Urothelium cell line (cell line): ENCODE measurements at places on chromosomes 2 and 18.

- no peak for DNase-seq
These were observed 148.3 kb downstream of the AQP4 start for GRCh38 chr18:26717123-26717719.

GRCh38 chr2:98914713-98915580 lies 21.1 kb downstream of the CRACDL start:
- DNase-seq: no peak

DNA sequence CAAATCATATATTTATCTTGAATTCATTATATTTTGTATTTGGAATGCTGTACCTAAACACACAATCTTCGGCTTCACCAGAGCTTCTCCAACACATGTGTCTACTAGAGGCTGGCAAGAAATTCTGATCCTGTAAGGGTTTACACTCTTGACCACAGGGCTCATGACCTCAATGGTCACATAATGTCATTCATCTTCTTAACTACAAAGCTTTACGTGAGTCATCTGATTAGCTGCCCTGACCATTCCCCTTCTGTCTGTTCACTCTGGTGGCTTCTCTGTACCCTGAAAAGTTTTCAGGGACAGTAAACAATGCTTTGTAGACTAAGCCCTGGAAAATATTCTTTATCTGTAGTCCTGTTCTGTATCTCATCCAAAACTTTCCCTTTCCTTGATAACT lies 423.9 kb downstream of the CMPK2 start:
- DNase-seq: no peak

DNA sequence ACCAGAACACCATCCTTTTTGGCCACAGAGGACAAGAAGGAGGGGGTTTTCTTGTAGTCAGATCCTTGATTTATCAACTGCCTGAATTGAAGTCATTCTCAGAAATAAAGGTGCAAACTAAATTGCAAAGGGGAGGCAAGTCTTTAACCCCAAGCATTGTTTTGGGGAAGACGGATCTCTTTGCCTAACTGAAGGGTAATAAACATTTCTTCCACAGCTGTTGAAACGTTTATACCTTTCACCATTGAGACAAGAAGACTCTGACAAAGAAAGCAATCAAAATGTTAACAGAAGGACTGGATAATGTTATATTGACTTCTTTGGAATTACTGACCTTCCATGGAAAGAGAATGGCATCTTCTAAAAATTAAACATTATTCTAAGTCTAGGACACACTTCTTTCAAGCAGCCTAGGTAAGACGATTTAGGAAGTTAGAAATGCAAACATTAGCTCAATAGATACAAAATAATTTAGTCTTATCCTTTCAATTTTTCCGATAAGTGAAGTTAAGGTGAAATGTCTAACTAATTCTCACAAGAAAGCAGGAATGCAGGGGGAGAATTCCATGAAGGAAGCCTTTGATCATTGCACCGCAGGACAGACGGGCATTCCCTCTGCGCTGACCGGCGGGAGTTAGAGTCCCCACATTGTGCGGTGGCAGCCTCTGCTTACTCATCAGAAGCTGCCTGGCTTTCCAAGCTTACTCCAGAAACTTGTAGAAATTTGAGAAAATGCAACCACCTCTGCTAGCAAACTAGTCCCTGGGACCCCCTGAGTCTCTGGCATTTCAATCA lies 69.4 kb upstream of the COPS8 start:
- DNase-seq: no peak

GRCh38 chr2:136008205-136008865 lies 22.9 kb upstream of the DARS1 start:
- DNase-seq: no peak

DNA sequence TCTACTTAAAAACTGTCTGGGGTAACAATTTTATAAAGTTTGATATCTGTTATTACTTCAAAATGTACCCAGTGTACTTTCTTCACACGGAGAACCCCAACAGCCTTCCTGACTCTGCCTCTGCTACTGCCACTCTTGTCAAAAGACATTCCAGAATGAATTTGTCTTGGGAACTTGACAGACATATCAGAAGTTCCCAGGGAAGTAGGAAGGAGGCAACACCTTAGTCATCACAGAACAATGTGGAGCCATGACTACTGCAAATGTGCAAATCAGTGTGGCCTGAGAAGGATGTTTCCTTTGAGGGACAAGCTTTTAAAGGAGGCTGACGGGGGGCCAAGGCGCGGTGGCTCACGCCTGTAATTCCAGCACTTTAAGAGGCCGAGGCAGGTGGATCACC lies 133.8 kb upstream of the RNF152 start:
- peak; percentile 25 for DNase-seq

DNA sequence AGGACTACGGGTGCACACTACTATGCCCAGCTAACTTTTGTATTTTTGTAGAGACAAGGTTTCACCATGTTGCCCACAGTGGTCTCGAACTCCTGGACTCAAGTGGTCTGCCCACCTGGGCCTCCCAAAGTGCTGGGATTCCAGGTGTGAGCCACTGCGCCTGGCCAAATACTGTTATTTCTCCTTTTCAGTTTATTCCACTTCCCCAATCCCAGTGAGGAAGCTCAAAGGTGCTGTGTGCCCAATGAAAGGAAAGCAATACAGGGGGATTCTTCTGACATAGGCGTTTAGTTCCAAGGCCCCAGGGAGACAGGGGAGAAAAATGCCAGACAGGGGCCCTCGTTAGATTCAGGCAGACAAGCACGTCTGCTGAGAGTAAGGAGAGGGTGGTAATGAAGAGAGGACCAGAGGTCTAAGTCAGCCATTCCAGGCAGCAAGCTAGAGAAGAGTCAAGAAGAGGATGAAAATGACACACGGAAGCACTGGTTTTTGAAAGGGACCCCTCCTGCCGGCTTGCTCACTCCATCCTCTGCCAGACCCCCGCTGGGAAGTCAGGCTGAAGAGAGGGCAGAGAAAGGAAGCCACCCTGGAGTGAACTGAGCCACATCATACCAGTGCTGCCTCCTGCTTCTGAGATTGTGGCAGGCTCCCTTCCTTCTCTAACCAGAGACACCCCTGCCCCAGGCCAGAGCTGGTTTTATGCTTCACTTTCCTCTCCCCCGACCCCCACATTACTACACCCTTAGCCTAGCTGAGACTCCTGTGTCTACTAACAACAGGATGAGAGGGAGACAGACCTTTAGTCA lies 6.7 kb downstream of the INO80C start:
- no peak for DNase-seq

DNA sequence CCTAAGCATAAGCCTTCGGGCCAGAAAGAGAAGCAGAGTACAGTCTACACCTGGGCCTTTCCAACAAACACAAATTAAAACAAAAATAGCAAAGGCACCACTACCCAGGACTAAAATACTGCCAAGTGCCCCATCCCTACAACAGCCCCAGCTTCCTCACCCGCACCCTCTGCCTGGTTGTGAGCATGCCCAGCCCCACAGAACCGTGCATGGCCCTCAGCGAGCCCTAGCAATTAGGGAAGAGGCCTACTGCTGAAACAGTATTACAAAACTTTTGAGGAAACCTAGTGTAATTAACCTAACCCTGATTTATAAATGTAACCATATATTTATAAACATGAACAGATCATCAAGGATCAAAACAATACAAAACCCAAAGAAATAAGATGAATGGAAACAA lies 44.2 kb downstream of the FARSB start:
- no peak for DNase-seq

DNA sequence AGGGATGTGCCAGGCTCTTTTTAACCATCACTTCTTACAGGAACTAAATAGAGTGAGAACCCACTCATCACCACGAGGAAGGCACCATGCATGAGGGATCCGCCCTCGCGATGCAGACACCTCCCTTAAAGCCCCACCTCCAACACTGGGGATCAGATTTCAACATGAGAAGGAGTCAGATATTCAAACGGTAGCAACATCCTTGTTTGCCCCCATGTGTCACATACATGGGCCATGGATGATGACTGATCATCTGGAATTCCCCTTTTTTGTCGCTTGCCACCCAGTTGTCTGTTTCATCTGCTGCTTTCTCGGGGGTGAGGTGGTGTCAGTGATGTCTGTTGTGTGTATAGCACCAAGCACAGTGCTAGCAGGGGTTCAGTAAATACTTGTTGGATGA lies 57.9 kb downstream of the NCK2 start:
- DNase-seq: no peak

GRCh38 chr2:136052369-136053362 lies 65.3 kb downstream of the CXCR4 start:
- no peak for DNase-seq

DNA sequence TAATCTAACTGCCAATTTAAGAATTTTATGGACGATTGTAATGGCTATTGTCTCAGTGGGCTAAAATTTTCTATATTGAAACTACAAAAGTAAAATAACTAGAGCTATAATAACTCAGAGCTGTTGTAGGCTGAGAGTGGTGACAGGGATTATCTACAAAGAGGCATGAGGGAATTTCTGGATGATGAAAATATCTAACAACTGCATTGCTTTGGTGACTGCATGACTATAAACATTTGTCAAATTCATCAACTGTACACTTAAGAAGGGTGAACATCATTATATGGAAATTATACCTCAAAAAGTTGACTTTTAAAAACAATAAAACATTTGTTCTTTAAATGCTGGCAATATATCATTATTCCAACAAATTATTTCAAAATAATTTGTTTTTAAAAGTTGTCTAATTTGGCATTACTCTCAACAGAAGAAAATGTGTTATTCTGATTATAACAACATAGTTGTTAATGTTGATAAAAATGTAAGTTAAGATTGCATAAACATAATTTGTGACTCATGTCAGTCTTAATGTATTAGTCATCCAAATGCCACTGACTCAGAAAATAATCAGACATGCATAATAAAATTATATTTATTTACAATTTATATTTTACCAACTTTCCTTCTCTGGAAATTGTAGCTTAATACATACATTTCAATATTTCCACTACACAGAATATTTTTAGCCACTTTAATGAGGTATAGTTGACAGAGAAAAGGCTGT lies 865.1 kb upstream of the VRK2 start:
- DNase-seq: no peak

GRCh38 chr18:3081584-3081991 lies 68.6 kb upstream of the LPIN2 start:
- no peak for DNase-seq

GRCh38 chr2:198698230-198698629 lies 759.5 kb downstream of the SATB2 start:
- no peak for DNase-seq

DNA sequence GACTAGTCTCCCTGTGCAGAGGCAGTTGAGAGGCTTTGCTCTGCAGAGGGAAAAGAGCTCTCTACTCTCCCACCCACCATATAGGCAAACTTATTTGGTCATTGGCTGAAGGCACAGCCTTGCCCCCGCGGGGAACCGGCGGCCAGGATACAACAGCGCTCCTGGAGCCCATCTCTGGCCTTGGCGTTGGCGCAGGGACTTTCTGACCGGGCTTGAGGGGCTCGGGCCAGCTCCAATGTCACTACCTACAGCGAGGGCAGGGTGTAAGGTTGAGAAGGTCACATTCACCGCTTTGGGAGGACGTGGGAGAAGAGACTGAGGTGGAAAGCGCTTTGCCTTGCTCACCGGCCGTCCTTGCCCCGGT lies 2.2 kb downstream of the ONECUT2 start:
- peak; percentile 20 for DNase-seq

GRCh38 chr2:176002688-176003210 lies 682 bp upstream of the LNPK start:
- DNase-seq: peak; percentile 32

GRCh38 chr2:85001595-85001994 lies 30.6 kb downstream of the KCMF1 start:
- no peak for DNase-seq

DNA sequence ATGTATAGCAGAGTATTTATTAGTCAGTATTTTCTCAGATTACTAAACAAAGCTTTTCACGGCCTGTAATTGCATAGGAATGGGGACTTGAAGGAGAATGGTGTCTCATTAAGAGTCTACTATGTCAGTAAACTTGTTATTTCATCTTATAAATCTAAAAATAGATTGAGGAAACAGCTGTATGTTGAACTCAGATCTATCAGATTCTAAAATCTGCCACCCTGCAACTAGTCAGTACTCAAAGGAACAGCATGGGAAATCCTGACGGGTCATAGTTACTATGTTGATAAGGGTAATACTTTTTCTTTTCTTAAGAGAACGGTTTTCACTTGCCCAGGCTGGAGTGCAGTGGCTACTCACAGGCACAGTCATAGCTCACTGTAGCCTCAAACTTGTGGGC lies 70.2 kb upstream of the EMILIN2 start:
- DNase-seq: no peak

DNA sequence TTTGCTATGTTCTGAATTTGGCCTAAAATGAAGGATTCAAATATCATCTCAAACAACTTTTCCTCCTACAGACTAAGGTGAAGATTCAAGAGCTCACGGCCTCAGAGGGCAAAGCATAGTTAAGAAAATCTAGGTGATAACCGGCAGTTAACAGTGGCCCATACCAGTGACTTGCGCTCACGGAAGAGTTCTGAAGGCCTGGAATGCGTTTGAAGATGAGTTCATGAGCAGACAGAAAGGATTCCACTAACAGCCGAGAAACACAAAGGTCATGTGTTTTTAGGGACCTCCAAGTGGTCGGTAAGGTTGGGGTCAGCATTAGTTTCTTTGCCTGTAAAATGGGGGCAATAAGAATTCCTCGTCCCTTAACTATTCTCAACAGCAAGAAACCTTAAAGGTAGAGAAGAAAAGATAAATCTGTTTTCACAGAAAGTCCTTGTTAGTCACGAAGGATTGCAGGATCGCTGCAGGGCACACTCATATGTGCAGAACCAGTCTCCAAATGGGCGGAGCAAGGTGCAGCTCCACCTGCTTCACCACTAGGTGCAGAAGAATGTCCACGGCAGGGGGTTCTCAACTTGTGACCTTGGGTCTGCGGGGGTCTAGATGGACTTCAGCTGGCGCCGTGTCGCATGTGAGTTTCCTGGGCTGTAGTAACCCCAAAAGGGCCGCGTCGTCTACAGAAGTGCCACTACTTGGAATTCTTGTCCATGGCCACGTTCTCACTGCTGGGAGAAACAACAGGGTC lies 708 bp upstream of the RPIA start:
- peak; percentile 61 for DNase-seq

DNA sequence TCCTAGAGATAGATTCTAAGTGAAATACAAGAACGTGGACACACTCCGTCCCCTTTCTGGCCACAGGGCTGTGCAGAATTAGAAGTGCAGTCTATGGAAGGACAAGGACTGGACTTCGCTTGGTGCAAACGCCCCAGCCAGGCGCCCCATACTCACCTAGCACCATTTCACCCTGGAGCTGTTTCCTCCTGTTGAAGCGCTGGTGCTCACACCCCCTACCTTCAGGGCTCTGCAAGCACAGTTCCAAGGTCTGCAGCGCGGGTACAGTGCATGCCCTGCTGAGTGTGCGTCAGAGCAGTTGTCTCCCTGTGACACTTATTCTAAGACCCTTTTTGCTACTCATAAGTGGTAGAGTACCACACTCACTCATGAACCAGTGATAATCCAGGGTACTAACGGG lies 3.0 kb downstream of the HPCAL1 start:
- DNase-seq: no peak

GRCh38 chr2:205836477-205837221 lies 154.3 kb downstream of the NRP2 start:
- peak; percentile 21 for DNase-seq
